Renal pelvis (tissue), 12 donors: ENCODE measurements at places on chromosomes 12 and 14. TPM values are rescaled to one million over a fixed set of nuclear protein-coding genes. Genes with fewer than 3 reads are reported as not detected.

CBLN3 gene
- 3.1 TPM for polyA plus RNA-seq

STON2 gene
- polyA plus RNA-seq: 68.3 TPM

DNA sequence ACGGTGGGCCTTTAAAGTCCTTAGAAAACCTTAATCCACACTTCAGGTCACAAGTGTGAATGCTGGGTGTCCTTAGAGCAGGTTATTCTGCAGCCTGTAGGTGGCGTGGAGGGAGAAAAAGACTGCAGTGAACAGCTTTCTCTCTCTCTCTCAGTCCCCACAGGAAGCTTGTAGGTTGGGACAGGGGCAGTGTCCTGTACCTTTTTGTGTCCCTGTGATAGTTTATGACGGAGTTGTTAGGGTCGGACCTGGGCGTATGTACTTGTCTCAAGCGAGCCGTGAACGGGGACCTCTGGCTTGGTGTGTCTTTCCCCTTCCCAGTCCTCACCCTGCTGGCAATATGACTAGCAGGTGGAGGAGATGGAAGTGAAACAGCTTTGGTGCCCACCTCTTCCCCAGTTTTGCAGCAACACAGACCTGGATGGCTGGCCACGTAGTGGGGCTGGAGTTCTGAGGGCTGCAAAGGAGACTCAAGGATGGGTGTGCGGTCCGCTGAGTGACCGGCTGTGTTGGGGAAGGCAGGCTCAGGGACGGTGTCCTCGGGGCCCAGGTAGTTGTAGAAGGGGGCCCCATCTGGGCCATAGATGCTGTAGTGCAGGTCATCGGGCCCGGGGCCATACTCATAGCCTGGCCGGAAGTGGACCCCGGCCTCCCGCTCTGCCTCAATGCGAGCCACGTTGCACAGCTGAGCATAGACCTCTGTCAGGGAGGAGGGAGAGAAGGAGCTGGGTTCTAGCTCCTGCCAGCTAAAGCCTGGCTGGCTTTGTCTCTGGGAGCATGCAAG is 8.9 kb downstream of the ISCA2 start:
- peak; percentile 65 for DNase-seq

DNA sequence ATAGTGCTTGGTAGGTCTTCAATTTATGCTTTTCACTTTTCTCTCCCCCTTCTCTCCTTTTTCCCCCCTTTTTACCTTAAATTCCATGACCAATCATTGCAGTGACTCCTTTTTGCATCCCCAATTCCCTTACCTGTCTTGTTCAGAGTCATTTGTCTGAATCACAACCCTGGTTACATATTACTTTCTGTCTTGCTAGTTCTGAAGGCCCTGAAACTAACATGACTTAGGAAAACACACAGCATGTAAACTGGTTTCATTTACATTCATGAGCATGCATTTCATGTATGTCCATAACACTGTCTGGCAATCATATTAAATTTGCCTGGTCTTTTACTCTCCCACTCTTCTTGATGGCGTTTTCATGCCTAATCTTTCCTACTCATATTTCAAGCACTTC is 20.3 kb upstream of the FOXG1 start:
- no peak for DNase-seq

- no peak for DNase-seq
Observed at GRCh38 chr12:96219700-96220206, 25.6 kb downstream of the ELK3 start.

DNA sequence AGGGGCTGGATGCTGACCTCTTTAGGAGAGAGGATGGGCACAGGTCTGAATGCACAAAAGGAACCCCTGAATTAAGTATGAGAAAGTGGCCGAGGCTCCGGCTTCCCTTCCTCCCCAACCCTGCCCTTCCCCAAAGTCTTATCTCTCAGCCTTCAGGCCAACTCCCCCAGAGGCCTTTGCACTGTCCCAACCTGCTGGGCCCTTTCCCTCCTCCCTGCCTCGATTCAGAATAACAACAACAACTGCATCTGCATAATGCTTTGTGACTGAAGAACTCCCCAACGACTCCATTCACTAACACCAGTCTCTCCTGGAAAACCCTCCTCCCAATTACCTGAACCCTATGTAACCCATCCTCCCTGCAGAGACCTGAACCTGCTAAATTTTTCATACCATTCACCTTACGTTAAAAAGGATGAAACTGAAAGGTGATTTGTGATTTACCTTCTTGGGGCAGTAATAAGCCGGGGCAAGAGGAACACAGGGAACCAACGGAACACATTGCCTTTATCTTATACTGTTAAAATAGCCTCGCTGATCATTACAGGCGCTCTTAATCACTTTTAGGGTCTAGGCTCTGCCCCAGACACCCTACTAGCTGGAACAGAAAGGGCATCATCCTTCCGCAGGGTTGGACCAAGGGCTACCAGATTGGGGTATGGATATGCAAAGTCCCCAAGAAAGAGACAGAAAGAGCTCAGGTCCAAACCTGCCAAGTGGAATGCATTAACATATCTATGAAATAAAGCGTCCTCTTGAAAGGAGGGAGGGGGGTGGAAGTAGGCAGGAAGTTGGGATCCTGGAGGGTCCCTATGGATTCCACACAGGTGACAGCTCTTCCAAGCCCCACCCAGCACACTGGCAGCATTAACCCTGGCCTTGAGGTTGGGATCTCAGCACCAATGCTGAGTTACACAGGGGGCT is 24.2 kb upstream of the FOXN3 start:
- no peak for DNase-seq

DNA sequence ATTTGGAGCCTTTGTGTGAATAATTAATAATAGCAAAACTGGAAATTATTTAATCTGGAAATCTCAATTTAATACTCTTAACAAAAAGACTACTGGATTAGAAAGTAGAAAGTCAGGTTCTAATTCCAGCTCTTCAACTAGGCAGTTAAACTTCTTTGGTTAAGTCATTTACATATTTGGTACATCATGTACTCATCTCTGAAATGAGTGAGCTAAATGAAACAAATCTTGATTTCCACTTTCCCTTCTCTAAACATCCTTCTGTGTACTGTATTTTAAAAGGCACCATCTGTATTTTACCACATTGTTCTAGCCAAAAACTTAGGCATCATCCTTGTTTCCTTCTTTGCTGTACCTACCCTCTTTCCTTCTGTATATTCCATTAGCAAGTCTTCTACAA is 26.9 kb downstream of the CRADD start:
- DNase-seq: no peak
